ENCODE measurements at places on chromosomes 16 and 17.

- H3K36me3 ChIP-seq, result peaks cover 29% of the 10 kb centered on the region
- no peak for DNase-seq
- H3K4me1 ChIP-seq, result no peaks in the 10 kb centered on the region
- H3K4me3 ChIP-seq, result no peak overlapping the region
- H3K27me3 ChIP-seq, result no peaks in the 10 kb centered on the region
Observed at GRCh38 chr16:3509470-3509928, 8.7 kb downstream of the CLUAP1 start.

GRCh38 chr16:87587636-87588035, 14.7 kb upstream of the JPH3 start:
- H3K27me3 ChIP-seq, result peaks cover 4% of the 10 kb centered on the region
- peaks cover 4% of the 10 kb centered on the region for H3K4me1 ChIP-seq
- H3K4me3 ChIP-seq, result no peak overlapping the region
- no peaks in the 10 kb centered on the region for H3K36me3 ChIP-seq
- DNase-seq, result no peak
- no peak overlapping the region for H3K27ac ChIP-seq

DNA sequence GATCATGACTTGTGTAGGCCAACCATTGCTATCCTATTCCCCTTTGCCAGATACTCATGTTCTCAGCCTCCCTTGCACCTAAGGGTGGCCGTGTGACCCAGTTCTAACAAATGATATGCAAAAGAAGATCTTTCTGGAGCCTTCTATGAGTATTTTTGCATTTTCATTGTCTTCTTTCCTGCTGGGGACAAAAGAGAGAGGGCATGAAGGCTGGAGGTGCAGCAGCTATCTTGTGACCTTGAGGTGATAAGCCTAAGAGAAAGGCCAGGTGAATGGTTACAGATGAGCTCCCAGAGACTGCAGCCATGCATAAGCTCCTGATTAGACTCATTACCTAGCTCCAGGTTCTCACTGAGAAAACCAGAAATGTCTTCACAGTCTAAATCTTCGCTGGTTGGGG, 38.8 kb upstream of the PRKCB start:
- H3K27ac ChIP-seq, result no peak overlapping the region
- DNase-seq, result no peak
- H3K27me3 ChIP-seq, result no peaks in the 10 kb centered on the region

- H3K36me3 ChIP-seq, result peaks cover 2% of the 10 kb centered on the region
- H3K27me3 ChIP-seq, result peaks cover 8% of the 10 kb centered on the region
- H3K27ac ChIP-seq, result no peak overlapping the region
Observed at GRCh38 chr17:76868669-76869495, 678 bp downstream of the MGAT5B start.

DNA sequence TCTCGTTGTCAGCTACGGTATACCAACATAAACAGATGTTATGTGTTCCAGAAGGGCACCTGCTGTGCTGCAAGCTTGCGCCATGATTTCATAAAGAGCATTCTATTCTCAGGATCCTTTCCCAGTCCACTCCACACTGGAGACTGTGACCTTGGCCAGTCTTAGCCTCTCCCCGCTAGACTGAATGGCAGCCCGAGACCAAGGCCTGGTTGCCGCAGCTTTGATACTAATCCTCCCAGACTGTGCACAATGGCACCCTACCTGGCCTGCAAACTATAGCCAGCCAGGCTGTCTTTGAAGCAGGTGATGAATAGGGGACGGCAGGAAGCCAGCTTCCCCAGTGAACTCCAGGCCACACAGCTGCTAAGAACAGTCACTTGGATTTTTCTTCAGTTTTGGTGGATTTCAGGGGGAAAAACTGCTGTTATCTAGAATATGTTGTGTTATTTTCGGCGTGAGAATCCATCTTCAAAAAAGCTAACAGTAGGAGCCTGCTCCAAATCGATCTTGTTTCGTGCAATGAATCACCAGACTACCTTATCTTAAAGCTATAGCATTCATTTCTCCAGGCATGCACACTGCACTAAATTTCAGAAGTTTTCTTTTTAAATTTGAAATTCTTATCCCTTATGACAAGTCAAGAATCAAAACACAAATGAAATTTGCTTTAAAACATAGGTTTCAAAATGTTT, 289.0 kb downstream of the CEP112 start:
- H3K36me3 ChIP-seq, result no peaks in the 10 kb centered on the region
- no peak for DNase-seq
- no peak overlapping the region for H3K27ac ChIP-seq

DNA sequence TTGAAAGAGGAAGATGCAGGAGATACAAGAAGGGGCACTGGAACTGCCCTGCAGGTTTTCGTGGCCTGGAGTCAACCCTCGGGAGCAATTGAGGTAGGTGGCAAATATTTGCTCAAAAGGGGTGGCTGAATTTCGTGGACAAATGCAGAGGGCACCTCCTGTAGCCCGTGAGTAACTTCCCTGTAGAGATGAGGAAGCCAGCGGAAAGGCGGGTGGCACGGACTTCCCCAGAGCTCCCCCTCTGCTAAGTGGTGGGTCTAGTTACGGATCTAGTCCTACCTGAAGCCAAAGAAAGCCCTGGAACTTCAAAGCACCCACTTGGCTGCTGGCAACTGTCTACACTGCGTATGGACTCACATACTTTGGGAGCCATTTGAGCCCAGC, 1.0 kb upstream of the ATP2C2 start:
- no peak overlapping the region for H3K4me3 ChIP-seq
- H3K27me3 ChIP-seq, result peaks cover 53% of the 10 kb centered on the region
- no peak overlapping the region for H3K27ac ChIP-seq

DNA sequence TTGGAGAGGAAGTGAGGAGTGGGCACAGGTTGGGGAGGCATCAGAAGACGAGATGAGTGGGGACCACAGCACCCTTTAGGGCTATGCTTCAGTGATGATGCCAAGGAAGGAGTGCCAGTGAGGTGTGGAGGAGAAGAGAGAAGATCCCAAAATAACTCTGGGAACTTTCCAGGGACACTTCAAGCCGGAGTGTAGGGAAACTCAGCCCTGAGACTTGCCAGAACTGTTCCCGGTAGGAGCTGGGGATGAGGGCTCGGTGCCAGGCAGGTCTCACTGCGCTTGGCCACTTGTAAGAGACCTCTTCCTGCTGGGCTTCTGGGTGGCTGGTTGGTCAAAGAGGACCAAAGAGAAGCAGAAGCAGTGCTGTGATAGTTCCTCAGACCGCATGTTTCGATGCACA, 63.6 kb downstream of the SHISA6 start:
- H3K4me3 ChIP-seq, result no peak overlapping the region
- no peak overlapping the region for H3K27ac ChIP-seq
- no peaks in the 10 kb centered on the region for H3K27me3 ChIP-seq

GRCh38 chr17:58369214-58370031, 17.4 kb upstream of the SUPT4H1 start:
- no peak overlapping the region for H3K27ac ChIP-seq
- no peaks in the 10 kb centered on the region for H3K36me3 ChIP-seq
- peaks cover 6% of the 10 kb centered on the region for H3K27me3 ChIP-seq
- peaks cover 4% of the 10 kb centered on the region for H3K4me1 ChIP-seq
- no peak overlapping the region for H3K4me3 ChIP-seq

DNA sequence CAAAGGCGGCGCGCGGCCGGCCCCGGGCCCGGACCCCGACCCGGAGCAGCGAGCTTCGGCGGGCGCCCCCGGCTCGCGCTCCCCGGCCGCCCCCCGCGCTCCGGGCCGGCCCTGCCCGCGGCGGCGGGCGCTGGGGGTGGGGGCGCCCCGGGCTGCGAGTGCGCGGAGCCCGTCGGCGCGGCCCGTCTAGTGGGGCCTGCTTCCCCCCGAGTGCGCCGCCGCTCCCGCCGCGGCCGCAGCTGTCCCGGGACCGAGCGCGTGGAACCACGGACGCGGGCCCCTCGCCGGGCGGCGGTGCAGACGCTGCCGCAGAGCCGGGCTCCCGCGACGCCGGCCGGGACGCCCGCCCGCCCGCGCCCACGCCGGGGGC, 308 bp downstream of the ADCY9 start:
- peaks cover 6% of the 10 kb centered on the region for H3K36me3 ChIP-seq
- H3K4me3 ChIP-seq, result peak overlapping the region; percentile 88
- DNase-seq, result no peak
- H3K27me3 ChIP-seq, result peaks cover 21% of the 10 kb centered on the region

DNA sequence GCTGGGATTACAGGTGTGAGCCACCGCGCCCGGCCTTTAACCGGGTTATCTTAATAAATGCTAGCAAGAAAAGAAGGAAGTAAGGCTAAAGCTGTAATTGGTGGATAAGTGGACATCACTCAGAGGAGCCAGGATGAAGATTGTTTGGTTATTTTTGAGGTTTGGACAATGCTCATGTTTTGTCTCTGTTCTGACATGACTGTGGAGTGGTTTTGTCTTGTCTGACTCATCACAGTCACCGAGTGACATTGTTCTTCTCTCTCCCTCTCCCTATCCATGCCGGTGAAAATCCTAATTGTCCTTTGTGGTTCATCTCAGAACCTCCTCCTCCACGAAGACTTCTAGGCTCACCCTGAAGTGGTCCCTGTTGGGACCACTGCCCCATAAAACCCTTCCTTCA, 23.5 kb upstream of the GRIN2A start:
- H3K4me3 ChIP-seq, result no peak overlapping the region
- no peaks in the 10 kb centered on the region for H3K27me3 ChIP-seq
- no peaks in the 10 kb centered on the region for H3K4me1 ChIP-seq
- H3K36me3 ChIP-seq, result no peaks in the 10 kb centered on the region
- no peak for DNase-seq

DNA sequence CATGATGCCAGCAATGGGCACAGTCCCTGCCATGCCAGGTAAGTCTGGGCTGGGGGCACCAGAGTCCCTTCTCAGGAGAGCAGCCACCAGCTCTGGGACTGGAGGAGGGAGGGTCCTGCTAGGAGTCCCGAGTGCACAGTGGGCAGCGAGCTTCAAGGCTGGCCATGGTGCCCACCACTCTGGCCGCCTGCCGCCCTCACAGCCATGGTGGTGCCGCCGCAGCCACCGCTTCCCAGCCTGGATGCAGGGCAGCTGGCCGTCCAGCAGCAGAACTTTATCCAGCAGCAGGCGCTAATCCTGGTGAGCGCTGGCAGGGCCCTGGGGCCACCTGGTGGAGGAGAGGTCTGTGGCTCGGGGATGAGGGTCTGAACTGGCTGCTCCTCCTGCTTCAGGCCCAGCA, 17.9 kb upstream of the SMIM5 start:
- H3K27me3 ChIP-seq, result no peaks in the 10 kb centered on the region
- peaks cover 13% of the 10 kb centered on the region for H3K4me1 ChIP-seq
- H3K4me3 ChIP-seq, result no peak overlapping the region
- H3K36me3 ChIP-seq, result no peaks in the 10 kb centered on the region
- no peak overlapping the region for H3K27ac ChIP-seq

GRCh38 chr16:11824362-11824761, 27.0 kb downstream of the RSL1D1 start:
- H3K36me3 ChIP-seq, result no peaks in the 10 kb centered on the region
- H3K4me3 ChIP-seq, result no peak overlapping the region
- no peak overlapping the region for H3K27ac ChIP-seq
- no peaks in the 10 kb centered on the region for H3K4me1 ChIP-seq
- DNase-seq, result no peak
- H3K27me3 ChIP-seq, result no peaks in the 10 kb centered on the region

DNA sequence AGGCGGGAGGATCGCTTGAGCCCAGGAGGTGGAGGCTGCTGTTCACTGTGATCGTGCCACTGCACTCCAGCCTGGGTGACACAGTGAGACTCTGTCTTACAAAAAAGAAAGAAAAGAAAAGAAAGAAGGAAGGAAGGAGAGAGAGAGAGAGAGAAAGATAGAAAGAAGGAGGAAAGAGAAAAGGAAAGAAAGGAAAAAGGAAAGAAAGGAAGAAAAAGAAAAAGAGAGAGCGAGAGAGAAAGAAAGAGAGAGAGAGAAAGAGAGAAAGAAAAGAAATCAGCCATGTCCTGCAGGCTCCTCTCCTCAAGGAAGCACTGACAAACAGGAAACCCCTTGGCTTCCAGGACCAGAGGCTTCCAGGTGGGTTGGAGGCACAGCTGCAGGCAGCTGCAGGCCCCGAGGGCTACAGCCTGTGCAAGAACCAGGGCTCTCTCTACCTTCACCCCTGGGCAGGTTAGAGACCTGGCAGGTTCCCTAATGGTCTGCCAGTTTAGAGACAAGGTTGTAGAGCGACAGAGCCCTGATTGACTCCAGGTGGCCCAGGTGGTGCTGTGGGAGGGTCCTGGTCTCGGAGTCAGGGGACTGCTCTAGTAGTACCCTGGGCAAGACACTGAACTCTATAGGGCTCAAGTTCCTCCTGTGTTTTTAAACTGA, 53.8 kb downstream of the PECAM1 start:
- peaks cover 2% of the 10 kb centered on the region for H3K27me3 ChIP-seq
- DNase-seq, result no peak
- no peaks in the 10 kb centered on the region for H3K36me3 ChIP-seq
- no peak overlapping the region for H3K27ac ChIP-seq
- no peaks in the 10 kb centered on the region for H3K4me1 ChIP-seq

GRCh38 chr17:80871341-80871740, 120.3 kb upstream of the CHMP6 start:
- H3K27me3 ChIP-seq, result no peaks in the 10 kb centered on the region
- no peak for DNase-seq
- H3K27ac ChIP-seq, result no peak overlapping the region

DNA sequence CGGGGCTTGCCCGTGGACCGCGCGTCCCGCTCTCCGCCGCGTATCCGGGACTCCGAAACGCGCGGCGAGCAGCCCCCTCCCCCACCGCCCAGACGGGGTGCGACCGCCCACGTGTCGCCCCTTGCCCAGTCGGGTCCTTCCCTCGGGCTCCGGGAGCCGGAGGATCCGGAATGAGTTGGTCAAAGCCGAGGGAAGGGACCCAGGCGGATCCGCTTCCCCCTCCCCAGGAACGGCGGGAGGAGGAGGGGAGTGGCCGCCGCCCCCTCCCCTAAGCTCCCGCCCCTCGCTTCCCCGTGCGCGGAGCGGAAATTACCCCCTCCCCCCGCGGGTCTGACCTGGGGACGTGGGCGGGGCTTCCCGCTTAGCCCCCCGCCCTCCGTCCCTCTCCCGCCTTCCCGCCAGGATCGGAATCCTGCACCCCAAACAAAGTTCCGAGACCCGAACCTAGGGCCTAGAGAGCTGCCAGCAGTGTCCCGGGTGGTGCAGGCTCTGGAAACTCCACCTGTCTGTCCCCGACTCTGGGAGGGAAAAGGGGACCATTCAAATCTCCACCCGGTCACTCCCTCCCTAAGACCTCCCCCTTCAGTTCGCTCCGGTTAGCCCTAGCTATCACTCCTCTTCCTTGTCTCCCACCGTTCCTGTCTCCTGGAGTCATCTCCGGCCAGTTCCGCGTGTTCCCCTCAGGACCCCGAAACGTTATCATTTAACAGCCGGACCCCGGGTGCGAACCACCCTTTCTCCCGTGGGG, 1.0 kb upstream of the IGF2BP1 start:
- peak overlapping the region; percentile 98 for H3K4me3 ChIP-seq
- H3K27me3 ChIP-seq, result no peaks in the 10 kb centered on the region
- DNase-seq, result peak; percentile 93
- peak overlapping the region; percentile 100 for H3K27ac ChIP-seq
- H3K36me3 ChIP-seq, result peaks cover 14% of the 10 kb centered on the region

GRCh38 chr17:32141258-32141657, 1.0 kb upstream of the RHOT1 start:
- H3K36me3 ChIP-seq, result no peaks in the 10 kb centered on the region
- no peak overlapping the region for H3K4me3 ChIP-seq
- no peak for DNase-seq
- no peak overlapping the region for H3K27ac ChIP-seq
- peaks cover 4% of the 10 kb centered on the region for H3K4me1 ChIP-seq
- H3K27me3 ChIP-seq, result no peaks in the 10 kb centered on the region

All from neuronal stem cell (in vitro differentiated cells).